Activated T-helper 1 cell treated with anti-CD3 and anti-CD28 coated beads, Interleukin-12 subunit alpha, Interleukin-12 subunit beta, Interleukin-2, Interleukin-4 antibody, amounts not matched to agents 30 ng/mL and 10 ng/mL and 1 ng/mL, durations not matched to agents 14 hours and 24 hours and 36 hours (primary cell): ENCODE measurements at places on chromosomes 13 and 19.

GRCh38 chr19:47471733-47472457 is at the start of gene SLC8A2:
Gene SLC8A2, minus strand, starts transcription at chr19:47471893. Its CDS starts 5,490 bp downstream, at chr19:47466403.
- H3K27me3 ChIP-seq, result peaks cover 33% of the 10 kb centered on the region
- no peak within 1 kb of the TSS for H3K4me3 ChIP-seq
- no peaks in the 10 kb centered on the region for H3K36me3 ChIP-seq
- DNase-seq, result peak; percentile 59

- H3K4me3 ChIP-seq, result peak overlapping the region; percentile 67
- no peaks in the 10 kb centered on the region for H3K36me3 ChIP-seq
- peaks cover 43% of the 10 kb centered on the region for H3K27me3 ChIP-seq
Measured at GRCh38 chr19:3095441-3096191, 1.5 kb downstream of the GNA11 start.

GRCh38 chr19:17341845-17342244 is 4.5 kb downstream of the GTPBP3 start:
- DNase-seq, result no peak
- H3K4me1 ChIP-seq, result peaks cover 9% of the 10 kb centered on the region
- peaks cover 2% of the 10 kb centered on the region for H3K36me3 ChIP-seq
- H3K27me3 ChIP-seq, result no peaks in the 10 kb centered on the region
- no peak overlapping the region for H3K4me3 ChIP-seq

DNA sequence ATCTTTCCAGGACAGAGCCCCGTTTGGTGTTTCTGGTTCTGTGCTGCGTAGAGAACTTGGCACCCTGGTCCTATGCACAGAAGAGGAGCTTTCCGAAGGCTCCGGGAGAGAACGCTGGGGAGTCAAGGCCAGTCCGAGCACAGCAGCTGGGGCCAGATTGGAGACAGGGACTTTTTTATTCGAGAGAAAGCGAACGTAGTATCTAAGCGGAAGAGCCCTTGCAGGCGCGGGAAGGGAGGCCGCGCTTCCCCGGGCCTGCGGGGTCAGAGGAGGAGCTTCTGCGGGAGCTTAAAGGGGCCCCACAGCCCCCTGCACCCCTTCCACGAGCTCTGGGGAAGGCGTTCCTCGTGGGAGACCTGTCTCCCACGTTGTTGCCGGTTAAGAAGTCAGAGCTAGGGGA is 48.6 kb upstream of the ARHGEF7 start:
- H3K4me1 ChIP-seq, result peaks cover 6% of the 10 kb centered on the region
- peaks cover 4% of the 10 kb centered on the region for H3K36me3 ChIP-seq
- DNase-seq, result no peak
- no peak overlapping the region for H3K27ac ChIP-seq
- peaks cover 50% of the 10 kb centered on the region for H3K27me3 ChIP-seq
